ENCODE measurements at places on chromosomes 1 and 21.

DNA sequence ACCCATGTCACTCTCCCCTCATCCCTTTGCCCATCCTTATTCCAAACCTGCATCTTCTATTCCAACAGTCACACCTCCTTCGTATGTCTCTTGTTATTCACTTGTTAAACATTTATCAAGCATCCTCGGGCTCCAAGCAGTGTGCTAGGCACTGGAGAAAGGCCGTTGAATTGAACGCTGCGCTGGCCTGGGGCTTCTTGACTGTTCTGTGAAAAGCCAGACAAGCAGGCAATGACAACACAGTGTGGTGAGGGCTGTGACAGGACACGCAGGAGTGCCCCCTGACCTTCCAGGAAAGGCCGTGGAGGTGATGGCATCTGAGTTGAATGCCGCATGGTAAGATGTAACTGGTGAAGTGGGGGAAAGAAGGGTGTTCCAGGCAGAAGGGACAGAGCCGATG lies 19.2 kb downstream of the ETV3 start:
- DNase-seq: no peak

- DNase-seq: no peak
Measured at GRCh38 chr1:57947471-57947870, 523.6 kb upstream of the DAB1 start.

- DNase-seq: no peak
Measured at GRCh38 chr1:208007938-208008342, 97.0 kb upstream of the CD34 start.

- no peak for DNase-seq
Measured at GRCh38 chr1:33234131-33234530, 22.2 kb upstream of the ZNF362 start.

DNA sequence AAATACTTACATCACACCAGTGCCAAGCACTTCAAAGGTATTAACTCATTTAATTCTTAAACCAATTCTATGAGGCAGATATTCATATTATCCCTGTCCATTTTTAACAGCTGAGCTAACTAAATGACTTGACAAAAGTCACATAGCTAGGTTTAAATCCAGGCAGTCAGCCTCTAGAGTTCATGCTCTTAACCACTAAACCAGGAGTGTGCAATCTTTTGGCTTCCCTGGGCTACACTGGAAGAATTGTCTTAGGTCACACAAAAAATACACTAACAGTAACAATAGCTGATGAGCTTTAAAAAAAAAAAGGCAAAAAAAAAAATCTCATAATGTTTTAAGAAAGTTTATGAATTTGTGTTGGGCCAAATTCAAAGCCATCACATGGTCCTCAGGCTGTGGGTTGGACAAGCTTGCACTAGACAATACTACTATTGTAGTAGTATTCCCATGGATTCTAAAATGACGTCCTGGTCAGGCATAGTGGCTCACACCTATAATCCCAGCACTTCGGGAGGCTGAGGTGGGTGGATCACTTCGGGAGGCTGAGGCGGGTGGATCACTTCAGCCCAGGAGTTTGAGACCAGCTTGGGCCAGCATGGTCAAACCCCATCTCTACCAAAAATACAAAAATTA lies 10.0 kb downstream of the UBR4 start:
- DNase-seq: no peak

GRCh38 chr1:232263452-232263851 lies 366.5 kb downstream of the SIPA1L2 start:
- no peak for DNase-seq

DNA sequence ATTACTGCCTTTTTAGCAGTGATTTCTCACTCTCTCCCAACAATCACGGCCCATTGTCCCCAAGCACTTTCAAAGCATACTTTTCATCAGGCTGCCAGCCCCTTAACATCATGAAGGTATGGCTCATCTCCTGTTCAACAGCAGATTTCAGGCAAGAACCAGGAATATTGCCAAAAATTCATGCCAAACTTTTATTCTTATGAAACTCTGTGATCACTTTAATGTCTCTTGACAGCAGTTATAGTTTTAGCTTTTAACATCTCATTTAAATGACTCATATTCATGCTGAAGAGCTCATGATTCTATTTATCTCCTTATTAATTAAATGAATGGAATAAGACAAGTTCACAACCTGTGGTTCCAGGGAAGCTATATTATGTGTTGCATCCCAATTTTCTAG lies 235.1 kb downstream of the GRIK1 start:
- DNase-seq: no peak

- DNase-seq: peak; percentile 15
Measured at GRCh38 chr21:22791986-22792560, 1793.9 kb downstream of the NCAM2 start.

- DNase-seq: no peak
Measured at GRCh38 chr1:94926126-94926914, 590 bp downstream of the CNN3 start.

GRCh38 chr21:39713905-39714304 lies 31.1 kb upstream of the IGSF5 start:
- DNase-seq: no peak

GRCh38 chr1:26171084-26172072 lies at the start of gene ZNF593OS:
TSS of gene ZNF593OS (minus strand) at chr1:26171832. CDS start at chr1:26171661, 171 bp downstream.
- no peak for DNase-seq

GRCh38 chr1:29807689-29808088 lies 571.4 kb downstream of the PTPRU start:
- DNase-seq: no peak

- DNase-seq: peak; percentile 40
Measured at GRCh38 chr1:109532365-109533136, 7.1 kb upstream of the GPR61 start.

- no peak for DNase-seq
Measured at GRCh38 chr1:182909578-182909977, 43.4 kb downstream of the SHCBP1L start.

Measured in NCI-H187 treated with DMSO at 0.1 percent for 48 hours (cell line).